ENCODE measurements at places on chromosomes 13 and 19.

DNA sequence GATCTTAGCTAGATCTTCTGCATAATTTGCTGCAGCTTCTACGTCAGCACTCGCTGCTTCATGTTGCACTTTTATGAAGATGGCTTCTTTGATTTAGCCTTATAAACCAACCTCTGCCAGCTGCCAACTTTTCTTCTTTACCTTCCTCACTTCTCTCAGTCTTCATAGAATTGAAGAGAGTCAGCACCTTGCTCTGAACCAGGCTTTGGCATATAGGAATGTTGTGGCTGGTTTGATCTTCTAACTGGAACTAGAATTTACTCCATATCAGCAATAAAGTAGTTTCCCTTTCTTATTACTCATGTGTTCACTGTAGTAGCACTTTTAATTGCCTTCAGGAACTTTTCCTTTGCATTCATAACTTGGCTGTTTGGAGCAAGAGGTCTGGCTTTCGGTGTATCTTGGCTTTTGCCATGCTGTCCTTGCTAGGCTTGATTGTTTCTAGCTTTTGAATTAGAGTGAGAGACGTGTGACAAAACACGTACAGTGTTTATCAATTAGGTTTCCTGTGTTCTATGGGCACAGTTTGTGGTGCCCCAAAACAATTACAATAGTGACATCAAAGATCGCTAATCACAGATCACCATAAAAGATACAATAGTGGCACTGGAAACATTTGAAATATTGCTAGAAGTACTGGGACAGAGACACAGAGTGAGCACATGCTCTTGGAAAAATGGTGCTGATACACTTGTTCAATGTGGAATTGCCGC, 50.7 kb downstream of the NDFIP2 start:
- H3K27me3 ChIP-seq, result no peaks in the 10 kb centered on the region
- H3K27ac ChIP-seq, result no peak overlapping the region
- no peak for DNase-seq
- no peaks in the 10 kb centered on the region for H3K36me3 ChIP-seq
- no peak overlapping the region for H3K4me3 ChIP-seq

DNA sequence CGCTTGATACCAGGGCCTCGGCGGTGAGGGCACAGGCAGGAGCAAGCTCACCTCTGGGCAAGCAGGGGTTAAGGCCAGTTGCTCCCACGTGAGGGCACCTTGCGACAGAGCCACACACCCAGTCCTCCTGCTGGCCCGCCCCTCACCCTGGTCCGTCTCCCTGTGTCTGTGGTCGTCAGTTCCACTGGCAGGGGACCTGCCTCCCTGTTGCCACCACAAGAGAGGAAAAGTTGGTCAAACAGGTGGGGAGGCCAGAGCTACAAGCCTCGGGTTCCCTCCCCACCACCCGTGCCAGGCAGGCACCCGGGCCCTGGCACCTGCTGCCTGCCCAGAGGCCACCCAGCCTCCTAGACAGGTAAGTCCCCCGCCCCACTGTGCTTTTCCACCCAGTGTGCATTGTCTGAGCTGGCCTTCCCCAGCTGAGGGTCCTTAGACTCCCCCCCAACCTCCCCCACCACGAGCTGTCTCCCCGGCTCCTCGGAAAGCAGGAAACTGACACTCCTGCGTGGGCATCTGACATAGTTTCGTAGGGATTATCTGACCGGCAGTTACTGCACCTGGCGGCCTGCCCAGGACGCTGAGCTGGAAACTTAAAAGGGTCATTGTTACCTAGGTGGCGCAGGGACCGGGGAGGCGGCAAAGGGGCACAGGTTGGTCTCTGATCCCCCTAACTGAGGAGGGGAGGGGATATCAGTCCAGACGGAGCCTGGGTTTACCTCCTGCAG, at the start of gene TJP3:
TSS of gene TJP3 (plus strand) at position 178 of the 725 bp plus-strand sequence. CDS start 20,049 bp downstream, outside the sequence.
- H3K4me3 ChIP-seq, result no peak within 1 kb of the TSS
- H3K27ac ChIP-seq, result no peak within 1 kb of the TSS
- H3K4me1 ChIP-seq, result no peaks in the 10 kb centered on the region
- DNase-seq, result no peak
- no peaks in the 10 kb centered on the region for H3K27me3 ChIP-seq
- H3K36me3 ChIP-seq, result no peaks in the 10 kb centered on the region

DNA sequence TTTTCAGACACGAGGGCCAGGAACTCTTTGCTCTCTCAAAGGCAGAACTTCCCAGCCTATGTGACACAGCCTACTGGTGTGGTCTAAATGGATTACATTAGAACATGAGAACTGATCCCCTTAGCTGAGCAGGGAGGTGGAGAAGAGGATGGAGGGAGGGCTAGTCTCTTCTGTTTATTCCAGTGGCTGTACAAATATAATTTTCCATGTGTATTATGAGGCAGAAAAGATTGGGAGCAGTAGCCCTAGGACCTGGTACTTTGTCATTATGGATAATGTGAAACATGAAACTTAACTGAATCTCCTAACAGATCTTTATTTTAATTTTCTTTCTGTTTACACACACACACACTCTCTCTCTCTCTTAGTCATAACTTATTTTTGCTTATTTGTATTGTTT, 82.1 kb downstream of the WDFY2 start:
- H3K4me3 ChIP-seq, result no peak overlapping the region
- H3K36me3 ChIP-seq, result no peaks in the 10 kb centered on the region
- H3K27ac ChIP-seq, result peak overlapping the region; percentile 26
- H3K27me3 ChIP-seq, result no peaks in the 10 kb centered on the region
- no peak for DNase-seq
- no peaks in the 10 kb centered on the region for H3K4me1 ChIP-seq

- H3K4me3 ChIP-seq, result no peak overlapping the region
- no peak overlapping the region for H3K27ac ChIP-seq
Measured at GRCh38 chr13:99299920-99300341, 7.3 kb downstream of the GPR183 start.

GRCh38 chr19:19662871-19663255, 613 bp downstream of the ATP13A1 start:
- H3K4me3 ChIP-seq, result peak overlapping the region; percentile 92
- no peak for DNase-seq
- H3K27ac ChIP-seq, result peak overlapping the region; percentile 93
- no peaks in the 10 kb centered on the region for H3K27me3 ChIP-seq
- H3K4me1 ChIP-seq, result peaks cover 13% of the 10 kb centered on the region

DNA sequence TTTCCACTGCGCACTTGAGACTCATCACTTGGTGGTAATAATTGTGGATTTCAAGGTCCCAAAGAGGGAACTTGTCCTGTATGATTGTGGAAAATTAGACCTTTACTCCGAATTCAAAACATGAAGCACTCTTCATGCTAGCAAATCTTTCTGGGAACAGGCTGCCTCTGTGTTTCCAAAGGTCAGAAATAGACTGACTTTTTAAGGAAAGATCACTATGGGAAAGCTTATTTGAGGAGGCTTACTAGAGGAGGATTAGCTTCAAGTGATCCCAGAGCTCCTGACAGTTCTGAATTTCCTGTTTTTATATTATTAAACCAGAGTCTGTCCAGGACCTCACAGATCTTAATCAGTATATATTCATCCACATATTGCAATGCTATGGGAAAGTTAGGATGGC, 5.5 kb downstream of the WDFY2 start:
- H3K27ac ChIP-seq, result no peak overlapping the region
- H3K4me1 ChIP-seq, result no peaks in the 10 kb centered on the region
- no peaks in the 10 kb centered on the region for H3K27me3 ChIP-seq
- DNase-seq, result no peak
- no peaks in the 10 kb centered on the region for H3K36me3 ChIP-seq

GRCh38 chr19:50677636-50678035, 28.4 kb downstream of the C19orf81 start:
- no peak overlapping the region for H3K4me3 ChIP-seq
- H3K36me3 ChIP-seq, result no peaks in the 10 kb centered on the region
- H3K27ac ChIP-seq, result no peak overlapping the region
- no peaks in the 10 kb centered on the region for H3K4me1 ChIP-seq
- DNase-seq, result no peak

- no peak overlapping the region for H3K4me3 ChIP-seq
- no peak for DNase-seq
- H3K4me1 ChIP-seq, result no peaks in the 10 kb centered on the region
- no peaks in the 10 kb centered on the region for H3K27me3 ChIP-seq
- no peak overlapping the region for H3K27ac ChIP-seq
Measured at GRCh38 chr13:106699311-106699710, 131.4 kb upstream of the ARGLU1 start.

DNA sequence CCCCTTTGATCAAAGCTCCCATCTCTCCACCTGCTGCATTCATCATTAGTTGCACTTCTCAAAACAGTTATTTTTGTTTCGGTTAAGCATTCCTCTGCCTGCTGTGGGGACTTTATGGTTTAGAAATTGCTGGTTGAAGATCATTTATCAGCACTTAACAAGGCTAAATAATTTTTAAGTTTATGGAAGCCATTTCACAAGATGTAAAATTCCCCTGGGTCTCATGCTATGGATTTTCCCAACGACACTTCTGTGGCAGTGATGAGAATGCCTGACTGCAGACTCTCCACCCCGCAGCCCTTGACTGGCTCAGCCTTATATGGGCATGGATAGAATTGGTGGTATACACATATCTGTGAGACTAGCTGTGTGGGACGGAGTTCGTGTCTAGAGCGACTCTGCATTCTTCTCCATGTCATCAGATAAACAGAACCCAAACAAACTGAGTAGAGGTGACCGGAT, 52.8 kb downstream of the COL4A2 start:
- peaks cover 12% of the 10 kb centered on the region for H3K36me3 ChIP-seq
- H3K4me1 ChIP-seq, result peaks cover 53% of the 10 kb centered on the region
- H3K4me3 ChIP-seq, result no peak overlapping the region
- no peak for DNase-seq
- no peaks in the 10 kb centered on the region for H3K27me3 ChIP-seq
- H3K27ac ChIP-seq, result peak overlapping the region; percentile 81

- DNase-seq, result no peak
- H3K36me3 ChIP-seq, result no peaks in the 10 kb centered on the region
- H3K27ac ChIP-seq, result peak overlapping the region; percentile 43
Measured at GRCh38 chr13:101474419-101474957, 22.0 kb downstream of the ITGBL1 start.

GRCh38 chr13:41648314-41648935, 191.1 kb downstream of the RGCC start:
- H3K4me3 ChIP-seq, result peak overlapping the region; percentile 0
- H3K36me3 ChIP-seq, result no peaks in the 10 kb centered on the region
- no peaks in the 10 kb centered on the region for H3K27me3 ChIP-seq
- peaks cover 6% of the 10 kb centered on the region for H3K4me1 ChIP-seq

DNA sequence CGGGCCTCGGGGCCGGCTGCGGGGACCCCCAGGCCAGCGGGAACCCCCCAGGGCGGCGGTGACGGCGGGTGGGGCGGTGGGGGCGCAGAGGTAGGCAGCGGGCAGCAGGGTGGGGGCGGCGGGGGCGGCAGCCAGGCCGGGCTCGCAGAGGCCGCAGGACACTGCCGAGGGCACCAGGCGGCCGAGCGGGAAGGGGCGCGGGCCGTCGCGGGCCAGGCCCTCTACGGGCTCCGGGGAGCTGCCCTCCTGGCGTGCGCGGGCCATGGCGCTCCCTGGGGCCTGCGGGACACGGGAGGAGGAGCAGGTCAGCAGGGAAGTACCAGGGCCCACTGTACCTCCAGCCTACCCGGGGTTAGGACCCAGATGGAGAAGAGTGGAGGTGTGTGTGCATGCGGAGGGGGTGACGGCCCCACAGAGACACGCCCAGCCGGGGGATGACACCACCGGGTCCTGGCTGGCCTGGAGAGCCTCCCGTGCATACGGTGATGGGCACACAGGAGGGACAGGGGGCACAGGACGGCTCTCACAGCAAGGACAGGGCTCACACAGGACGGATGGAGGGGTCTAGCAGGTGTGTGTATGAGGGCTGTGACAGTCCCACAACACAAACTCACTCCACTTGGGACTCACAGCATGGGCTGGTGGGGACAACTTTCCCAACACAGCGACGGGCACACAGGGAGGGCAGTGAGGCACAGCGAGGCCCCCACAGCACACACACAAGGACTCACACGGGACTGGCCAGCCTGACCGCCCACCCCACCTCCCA, 2.6 kb downstream of the BBC3 start:
- peak overlapping the region; percentile 100 for H3K27ac ChIP-seq
- H3K4me1 ChIP-seq, result peaks cover 30% of the 10 kb centered on the region
- H3K27me3 ChIP-seq, result no peaks in the 10 kb centered on the region
- DNase-seq, result peak; percentile 78
- H3K36me3 ChIP-seq, result peaks cover 15% of the 10 kb centered on the region

GRCh38 chr19:27774337-27774736, 1438.6 kb downstream of the UQCRFS1 start:
- no peak overlapping the region for H3K27ac ChIP-seq
- H3K27me3 ChIP-seq, result no peaks in the 10 kb centered on the region
- H3K4me3 ChIP-seq, result no peak overlapping the region
- H3K36me3 ChIP-seq, result peaks cover 17% of the 10 kb centered on the region

DNA sequence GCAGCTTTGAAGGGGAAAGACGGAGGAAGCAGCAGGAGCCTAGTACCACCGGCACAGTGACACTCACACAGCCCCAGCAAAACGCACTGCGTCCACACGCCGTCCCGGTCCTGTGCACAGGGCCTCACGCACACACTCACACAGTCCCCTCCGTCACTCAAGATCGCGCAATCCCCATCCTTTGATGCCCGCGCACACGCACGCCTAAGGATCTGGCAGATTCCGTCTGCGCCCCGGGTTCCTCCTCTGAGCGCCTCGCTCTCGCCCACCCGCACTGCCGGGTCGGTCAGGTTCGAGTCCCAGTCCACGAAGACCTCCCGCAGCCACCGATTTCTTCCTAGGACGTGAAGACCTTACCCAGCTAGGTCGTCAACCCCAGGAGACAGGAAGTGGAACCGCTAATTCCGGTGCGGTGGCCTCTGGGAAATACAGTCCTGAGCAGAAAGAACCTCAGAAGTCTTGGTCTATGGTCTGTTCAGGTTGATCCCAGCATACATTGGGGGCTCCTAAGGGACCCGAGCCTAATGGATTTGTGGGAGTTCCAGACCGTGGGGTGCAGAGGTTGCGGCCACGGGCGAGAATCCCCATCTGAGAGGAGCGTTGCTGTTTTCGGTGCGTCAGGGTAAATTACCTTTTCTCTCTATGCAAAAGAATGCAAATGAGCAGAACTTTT, at the start of gene ZNF780B:
TSS of gene ZNF780B (minus strand) at position 400 of the 673 bp plus-strand sequence. CDS start 5,899 bp downstream, outside the sequence.
- H3K27me3 ChIP-seq, result no peaks in the 10 kb centered on the region
- peak; percentile 27 for DNase-seq
- H3K4me1 ChIP-seq, result peaks cover 2% of the 10 kb centered on the region
- H3K4me3 ChIP-seq, result peak within 1 kb of the TSS; percentile 73
- H3K36me3 ChIP-seq, result no peaks in the 10 kb centered on the region
- peak within 1 kb of the TSS; percentile 29 for H3K27ac ChIP-seq

All from ascending aorta (tissue), 2 donors.